ENCODE measurements at places on chromosomes 11 and 22. TPM values are rescaled to one million over a fixed set of nuclear protein-coding genes. Genes with fewer than 3 reads are reported as not detected.

Gene CDKN1C
- total RNA-seq: 3.5 TPM

DNA sequence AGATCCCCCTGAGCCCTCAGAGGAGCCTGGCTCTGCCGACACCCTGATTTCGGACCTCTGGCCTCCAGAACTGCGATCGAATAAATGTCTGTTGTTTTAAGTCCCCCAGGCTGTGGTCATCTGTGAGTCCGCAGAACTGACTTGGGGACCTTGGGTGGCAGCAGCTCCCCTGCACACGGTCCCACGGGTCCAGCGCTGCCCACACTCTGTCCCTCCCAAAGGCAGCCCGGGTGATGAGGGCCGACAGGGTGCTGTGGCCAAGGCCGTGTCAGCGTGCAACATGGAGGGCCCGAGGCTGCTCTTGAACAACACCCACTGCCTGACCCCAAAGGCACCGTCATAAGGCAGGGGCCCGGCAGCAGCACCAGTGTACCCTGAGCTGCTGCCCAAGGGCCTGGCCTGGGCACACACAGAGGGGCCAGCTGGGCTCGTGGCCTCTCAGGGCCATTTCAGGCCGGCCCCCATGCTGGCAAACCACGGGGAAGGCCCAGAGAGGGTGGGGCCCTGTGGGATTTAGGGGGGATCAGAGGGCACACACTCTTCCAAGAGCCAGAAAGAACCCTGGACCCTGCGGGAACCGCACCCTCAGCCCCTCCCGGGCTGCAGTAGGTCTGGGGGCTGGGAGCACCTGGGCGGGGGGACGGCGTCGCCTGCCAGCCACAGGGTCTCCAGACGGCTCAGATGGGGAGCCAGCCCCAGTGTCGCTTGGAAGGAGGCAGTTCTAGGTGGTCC lies 77.1 kb upstream of the PRR5 start:
- DNase-seq: no peak

GRCh38 chr11:65166893-65167292 lies 3.1 kb upstream of the SPDYC start:
- DNase-seq: no peak

- no peak for DNase-seq
Observed at GRCh38 chr11:79582434-79582833, 141.6 kb upstream of the TENM4 start.

Gene SAA1
- total RNA-seq: not detected

GRCh38 chr11:11498195-11498594 lies 123.6 kb downstream of the GALNT18 start:
- DNase-seq: no peak

Gene PTPN5
- total RNA-seq: not detected

DNA sequence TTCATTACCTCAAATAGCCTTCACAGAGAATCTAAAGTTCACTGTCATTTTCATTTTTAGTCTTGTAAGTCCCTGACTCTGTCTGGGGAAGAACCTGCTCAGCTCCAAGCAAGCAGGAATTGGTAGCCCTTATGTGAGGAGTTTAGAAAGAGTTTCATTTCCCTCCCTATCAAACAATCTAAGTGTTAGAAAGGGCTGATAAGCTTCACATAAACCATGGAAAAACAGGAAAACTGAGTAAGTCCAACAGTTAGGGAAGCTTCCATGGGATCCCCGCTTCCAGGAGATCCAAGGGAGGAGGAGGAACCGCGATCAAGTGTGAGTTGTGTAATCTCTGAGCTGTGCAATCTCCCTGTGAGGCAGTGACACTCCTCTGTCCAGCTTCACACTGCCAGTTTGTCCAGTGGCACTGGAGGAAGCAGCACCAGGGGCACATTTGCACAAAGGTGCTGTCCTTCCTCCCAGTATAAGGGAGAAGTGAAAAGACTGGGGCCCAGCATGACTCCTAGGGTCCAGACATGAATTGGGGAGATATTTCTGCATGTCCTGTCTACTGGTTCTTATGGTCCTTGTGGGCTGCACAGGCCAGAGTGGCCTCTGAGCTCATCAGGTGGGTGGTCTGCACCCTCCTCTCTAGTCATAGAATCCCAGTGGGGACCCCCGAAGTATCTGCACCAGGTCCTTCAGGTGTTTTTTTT lies 4.3 kb downstream of the PRAME start:
- no peak for DNase-seq

DNA sequence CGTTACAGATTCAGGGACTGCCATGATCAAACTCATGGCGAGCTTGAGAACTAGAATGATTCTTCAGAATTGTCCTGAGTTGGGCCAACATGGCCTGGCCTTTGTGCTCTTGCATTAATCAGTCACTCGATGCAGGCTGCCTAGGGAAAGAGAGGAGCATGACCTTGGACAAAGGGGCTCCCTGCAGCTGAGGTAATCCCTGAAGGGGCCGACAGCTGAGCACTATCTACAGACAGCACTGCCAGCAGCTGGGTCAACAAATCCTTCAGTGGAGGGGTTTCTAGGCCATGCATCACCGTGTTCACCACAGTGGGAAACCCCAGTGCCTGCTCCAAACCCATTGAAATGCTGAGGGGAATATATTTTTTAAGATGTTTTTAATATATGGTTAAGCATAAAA lies 159.5 kb upstream of the POU2AF2 start:
- no peak for DNase-seq

DNA sequence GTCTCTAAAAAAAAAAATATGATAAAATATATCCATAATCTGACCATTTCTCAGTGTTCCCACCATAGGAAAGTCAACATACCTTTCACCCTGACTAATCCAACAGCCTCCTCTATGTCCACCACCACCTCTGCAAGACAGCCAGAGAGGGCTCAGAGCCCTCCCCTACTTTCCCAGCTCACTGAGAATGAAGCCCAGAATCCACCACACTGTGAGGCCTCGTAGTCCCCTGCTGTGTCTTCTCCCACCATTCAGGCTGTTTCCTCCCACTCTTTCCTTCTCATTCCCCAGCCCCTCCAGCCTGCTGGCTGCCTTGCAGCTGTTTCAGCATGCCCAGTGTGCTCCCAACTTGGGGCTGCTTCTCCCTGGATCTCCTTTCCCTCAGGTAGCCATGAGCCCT lies 27.0 kb downstream of the SGSM3 start:
- no peak for DNase-seq

GRCh38 chr11:90134478-90135003 lies at the start of gene NAALAD2:
NAALAD2 (plus strand) TSS chr11:90134663; CDS start chr11:90134759, 96 bp downstream.
- no peak for DNase-seq

All from pulmonary artery endothelial cell (primary cell).